CD8-positive, alpha-beta memory T cell (primary cell): ENCODE measurements at places on chromosomes 12 and 14. TPM values are rescaled to one million over a fixed set of nuclear protein-coding genes. Genes with fewer than 3 reads are reported as not detected.

The CMA1 gene
- not detected for total RNA-seq

DNA sequence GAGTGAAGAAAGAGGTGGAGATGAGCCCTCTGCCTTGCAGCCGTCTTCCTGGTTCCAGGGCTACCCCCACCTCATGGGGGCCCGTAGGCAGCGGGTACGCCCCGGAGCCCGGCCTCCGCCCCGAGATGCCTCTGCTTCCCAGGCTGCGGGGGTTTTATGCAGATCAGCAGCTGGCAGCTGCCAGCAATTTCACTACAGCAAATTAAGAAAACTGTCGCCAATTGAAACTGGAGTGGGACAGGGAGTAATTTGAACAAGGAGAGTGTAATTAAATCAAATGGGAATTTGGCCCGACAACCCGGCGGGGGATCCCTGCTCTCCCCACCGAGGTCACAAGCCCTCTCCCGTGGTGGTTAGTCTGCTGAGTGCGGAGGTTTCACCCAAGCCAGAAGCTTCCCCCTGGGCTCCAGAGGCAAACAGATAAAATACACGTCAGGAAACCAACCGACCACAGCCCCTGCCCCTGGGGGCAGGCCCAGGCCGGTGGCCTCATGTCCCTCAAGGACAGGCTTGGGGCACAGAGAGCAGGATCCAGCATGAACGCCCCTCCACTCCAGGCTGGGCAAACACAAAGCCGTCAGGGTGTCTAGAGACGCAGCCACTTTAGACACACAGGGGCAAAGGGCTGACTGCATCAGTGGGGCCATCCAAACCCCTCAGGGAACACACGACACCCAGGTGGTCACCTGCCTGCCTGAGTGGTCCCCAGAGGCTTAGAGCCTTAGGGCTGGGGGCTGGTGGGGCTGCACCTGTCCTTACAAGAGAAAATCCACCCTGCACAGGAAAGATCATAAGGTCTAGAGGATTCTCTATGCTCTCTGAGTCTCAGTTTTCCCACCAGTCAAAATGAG lies 53.8 kb downstream of the TESC start:
- no peak for DNase-seq

- no peak for DNase-seq
Observed at GRCh38 chr14:102445066-102445465, 64.5 kb downstream of the ANKRD9 start.

GRCh38 chr12:4417936-4418335 lies 27.7 kb downstream of the FGF6 start:
- no peak for DNase-seq

- no peak for DNase-seq
Observed at GRCh38 chr14:103125098-103126070, 2.1 kb downstream of the TNFAIP2 start.
